ENCODE measurements at places on chromosomes 4 and X.

DNA sequence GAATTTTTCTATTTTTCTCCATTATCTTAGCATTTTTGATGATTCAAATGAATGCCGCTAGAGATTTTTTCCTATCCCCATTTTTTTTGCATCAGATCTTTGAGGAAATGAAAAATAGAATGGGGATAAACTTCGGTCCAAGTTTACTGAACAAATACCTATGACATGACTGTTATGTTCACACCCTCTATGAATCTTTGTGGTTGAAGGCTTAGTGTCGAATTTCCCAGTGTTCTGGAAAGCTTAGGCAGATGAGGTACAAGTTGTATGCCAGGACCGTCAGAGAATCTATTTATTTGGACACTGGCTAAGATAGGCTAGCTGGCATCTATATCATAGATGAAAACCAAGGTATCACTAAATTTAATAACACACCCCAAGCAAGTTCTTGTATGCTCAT is 123.4 kb downstream of the SPCS3 start:
- H3K27ac ChIP-seq, result no peak overlapping the region
- no peaks in the 10 kb centered on the region for H3K36me3 ChIP-seq
- no peak overlapping the region for H3K4me3 ChIP-seq
- H3K4me1 ChIP-seq, result no peaks in the 10 kb centered on the region

- no peak overlapping the region for H3K4me3 ChIP-seq
- H3K36me3 ChIP-seq, result no peaks in the 10 kb centered on the region
- no peak overlapping the region for H3K27ac ChIP-seq
- H3K4me1 ChIP-seq, result no peaks in the 10 kb centered on the region
Measured at GRCh38 chrX:108584617-108585211, 145.1 kb downstream of the COL4A5 start.

DNA sequence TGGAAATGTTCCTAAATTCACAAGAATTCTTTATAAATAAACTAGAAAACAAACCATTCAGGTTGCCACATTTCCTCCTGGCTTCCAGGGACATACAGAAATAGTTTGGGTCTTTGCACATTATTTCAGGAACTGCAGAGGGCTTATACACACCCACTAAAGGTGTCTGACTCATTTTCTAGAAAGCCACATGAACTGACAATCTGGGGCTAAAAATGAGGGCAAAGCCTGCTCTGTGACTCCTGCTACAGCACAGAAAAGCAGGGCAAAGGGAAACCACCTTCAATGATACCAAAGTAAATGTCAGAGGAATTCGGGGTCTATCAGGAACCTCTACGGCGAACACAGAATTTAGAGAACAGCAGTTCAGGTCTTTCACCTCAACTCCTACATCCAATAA is 112.2 kb upstream of the MAP3K15 start:
- H3K27ac ChIP-seq, result no peak overlapping the region
- H3K4me3 ChIP-seq, result no peak overlapping the region
- H3K4me1 ChIP-seq, result peaks cover 4% of the 10 kb centered on the region
- H3K36me3 ChIP-seq, result no peaks in the 10 kb centered on the region
- H3K27me3 ChIP-seq, result no peaks in the 10 kb centered on the region

DNA sequence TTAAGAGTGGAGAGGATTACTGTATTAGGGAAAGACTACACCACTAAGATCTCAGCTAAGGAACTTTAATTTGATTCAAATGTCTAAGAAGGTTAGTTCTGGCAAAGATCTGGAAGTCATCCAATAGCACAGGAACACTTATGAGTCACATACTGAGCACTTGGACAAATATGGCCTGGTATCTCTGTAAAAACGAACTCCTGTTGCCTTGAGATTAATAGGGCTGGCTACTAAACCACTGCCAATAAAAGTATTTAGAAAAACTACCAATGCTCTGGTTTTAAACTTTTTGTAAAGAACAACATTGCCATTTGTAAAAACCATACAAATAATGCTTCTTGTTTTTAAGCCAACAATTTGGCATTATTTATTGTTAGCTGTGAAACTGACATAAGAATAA is 70.5 kb downstream of the SEC24D start:
- H3K4me3 ChIP-seq, result no peak overlapping the region
- DNase-seq, result no peak
- no peaks in the 10 kb centered on the region for H3K27me3 ChIP-seq
- H3K27ac ChIP-seq, result peak overlapping the region; percentile 80
- H3K36me3 ChIP-seq, result peaks cover 14% of the 10 kb centered on the region

GRCh38 chrX:15883540-15883863 is 28.9 kb upstream of the AP1S2 start:
- H3K27me3 ChIP-seq, result no peaks in the 10 kb centered on the region
- H3K27ac ChIP-seq, result no peak overlapping the region
- no peaks in the 10 kb centered on the region for H3K36me3 ChIP-seq
- no peaks in the 10 kb centered on the region for H3K4me1 ChIP-seq
- H3K4me3 ChIP-seq, result no peak overlapping the region
- no peak for DNase-seq

- H3K36me3 ChIP-seq, result no peaks in the 10 kb centered on the region
- no peaks in the 10 kb centered on the region for H3K27me3 ChIP-seq
- no peaks in the 10 kb centered on the region for H3K4me1 ChIP-seq
- no peak overlapping the region for H3K27ac ChIP-seq
Measured at GRCh38 chr4:159444678-159445077, 341.8 kb downstream of the RAPGEF2 start.

DNA sequence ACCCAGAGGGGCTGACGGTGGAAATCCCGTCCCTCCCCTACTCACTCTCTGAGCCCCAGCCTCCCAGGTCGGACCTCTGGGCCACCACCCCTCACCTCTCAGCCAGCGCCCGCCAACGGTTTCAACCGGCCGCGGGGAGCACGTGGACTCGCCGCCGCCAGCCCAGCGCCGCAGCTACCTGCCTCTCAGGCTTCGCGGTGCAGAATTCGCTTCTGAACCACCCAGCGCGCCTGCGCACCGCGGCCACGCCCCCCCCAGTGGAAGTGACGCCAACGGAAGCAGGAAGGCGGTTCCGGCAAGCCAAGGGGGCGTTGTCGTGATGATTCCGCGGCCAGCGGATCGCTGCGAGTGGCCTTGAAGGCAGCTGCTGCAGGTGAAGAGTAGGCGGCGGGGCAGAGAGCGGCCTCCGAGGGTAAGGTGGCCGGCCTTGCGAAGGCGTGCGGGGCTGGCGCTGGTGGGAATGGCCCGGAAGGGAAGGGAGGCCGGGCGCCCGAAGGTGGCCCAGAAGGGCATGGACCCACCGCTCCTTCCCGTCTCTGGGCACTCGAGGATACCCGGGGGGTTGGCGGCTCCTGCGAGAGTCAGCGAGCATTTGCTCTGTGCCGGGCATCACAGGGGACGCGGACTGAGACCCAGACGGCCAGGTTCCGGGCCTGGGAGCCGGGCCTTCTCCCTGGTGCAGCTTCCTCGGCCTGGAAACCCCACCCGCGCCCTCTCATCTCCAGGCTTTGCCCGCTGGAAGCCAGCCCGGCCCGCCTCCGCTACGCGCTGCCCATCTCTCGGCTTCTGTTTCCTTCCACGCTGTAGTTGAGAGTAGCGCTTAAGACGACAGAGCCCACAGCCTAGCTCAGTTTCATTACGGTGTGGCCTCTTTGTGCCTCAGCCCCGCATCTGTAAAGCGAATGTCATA is at the start of the genes LYAR and ZBTB49:
LYAR (minus strand) TSS at position 214 of the 910 bp plus-strand sequence. CDS start 6,412 bp downstream, outside the sequence.
ZBTB49 (plus strand) TSS at position 311 of the 910 bp plus-strand sequence. CDS start 9,695 bp downstream, outside the sequence.
- peak within 1 kb of the TSS; percentile 82 for H3K27ac ChIP-seq
- no peaks in the 10 kb centered on the region for H3K36me3 ChIP-seq
- DNase-seq, result peak; percentile 97
- H3K4me3 ChIP-seq, result peak within 1 kb of the TSS; percentile 63

- no peaks in the 10 kb centered on the region for H3K27me3 ChIP-seq
- no peaks in the 10 kb centered on the region for H3K4me1 ChIP-seq
- H3K4me3 ChIP-seq, result no peak overlapping the region
- H3K27ac ChIP-seq, result no peak overlapping the region
Measured at GRCh38 chr4:95472534-95472933, 76.2 kb downstream of the UNC5C start.

- no peak overlapping the region for H3K4me3 ChIP-seq
- H3K27ac ChIP-seq, result no peak overlapping the region
- no peaks in the 10 kb centered on the region for H3K27me3 ChIP-seq
- no peaks in the 10 kb centered on the region for H3K4me1 ChIP-seq
- DNase-seq, result no peak
Measured at GRCh38 chr4:36692586-36692985, 411.2 kb downstream of the DTHD1 start.

- H3K27ac ChIP-seq, result no peak overlapping the region
- no peak overlapping the region for H3K4me3 ChIP-seq
- no peaks in the 10 kb centered on the region for H3K27me3 ChIP-seq
Measured at GRCh38 chrX:130691576-130691975, 211.4 kb downstream of the ENOX2 start.

- no peaks in the 10 kb centered on the region for H3K4me1 ChIP-seq
- H3K27me3 ChIP-seq, result no peaks in the 10 kb centered on the region
Measured at GRCh38 chr4:73187325-73187724, 71.3 kb downstream of the ANKRD17 start.

DNA sequence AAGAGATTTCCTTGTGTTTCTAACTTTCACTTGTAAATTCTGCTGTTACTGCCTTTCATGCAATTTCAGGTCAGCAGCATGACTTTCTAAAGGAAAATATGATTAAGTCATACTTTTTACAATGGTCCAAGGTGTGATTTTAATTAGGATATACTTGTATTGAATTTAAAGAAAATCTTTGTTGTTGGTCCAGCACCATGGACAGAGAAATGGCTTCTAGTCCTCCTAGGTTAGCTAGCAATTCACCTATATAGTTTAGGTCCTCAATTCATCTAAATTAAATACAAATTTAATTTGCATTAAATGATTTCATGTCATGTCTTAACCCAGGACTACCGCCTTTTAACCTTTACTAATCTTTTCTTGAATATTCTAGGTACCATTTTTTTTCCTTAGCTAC is 304.9 kb upstream of the RPS6KA3 start:
- H3K4me1 ChIP-seq, result no peaks in the 10 kb centered on the region
- no peak overlapping the region for H3K27ac ChIP-seq
- H3K36me3 ChIP-seq, result no peaks in the 10 kb centered on the region
- no peak for DNase-seq

GRCh38 chr4:54675721-54676461 is 18.1 kb downstream of the KIT start:
- no peaks in the 10 kb centered on the region for H3K36me3 ChIP-seq
- H3K4me1 ChIP-seq, result no peaks in the 10 kb centered on the region
- H3K4me3 ChIP-seq, result no peak overlapping the region
- H3K27me3 ChIP-seq, result no peaks in the 10 kb centered on the region
- DNase-seq, result no peak

GRCh38 chrX:120001787-120002186 is 58.2 kb upstream of the NKAP start:
- H3K27ac ChIP-seq, result no peak overlapping the region
- peaks cover 62% of the 10 kb centered on the region for H3K27me3 ChIP-seq
- no peak overlapping the region for H3K4me3 ChIP-seq
- no peaks in the 10 kb centered on the region for H3K36me3 ChIP-seq
- H3K4me1 ChIP-seq, result no peaks in the 10 kb centered on the region

GRCh38 chr4:76830964-76831703 is 66.8 kb downstream of the SOWAHB start:
- peak overlapping the region; percentile 87 for H3K27ac ChIP-seq
- H3K36me3 ChIP-seq, result no peaks in the 10 kb centered on the region

DNA sequence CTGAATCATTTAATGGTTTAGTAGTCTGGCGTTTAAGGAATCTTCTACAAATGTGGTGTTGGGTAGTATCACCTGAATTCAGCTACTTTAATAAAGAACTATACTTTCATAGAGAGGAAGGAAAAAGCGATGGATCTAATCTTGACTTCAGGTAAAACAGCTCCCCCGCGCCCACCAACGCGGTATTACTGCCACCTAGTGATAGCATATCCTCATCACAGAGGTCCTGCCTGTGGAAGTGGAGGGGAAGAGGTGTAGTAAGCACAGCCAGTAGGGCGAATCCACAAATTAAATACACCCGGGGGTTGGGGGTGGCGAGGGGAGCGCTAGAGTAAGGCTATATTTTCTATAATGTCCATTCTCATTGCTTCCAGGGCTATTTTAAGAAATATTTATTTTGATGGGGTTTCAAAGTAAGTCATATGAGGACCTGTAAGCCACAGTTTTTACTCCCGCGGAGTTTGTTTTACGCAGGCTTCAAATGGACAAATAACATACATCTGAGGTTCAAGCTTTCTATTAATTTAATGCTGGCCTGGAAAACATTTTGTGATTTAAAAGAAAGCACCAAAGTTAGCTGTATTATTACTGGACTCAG is 8.3 kb upstream of the DAPP1 start:
- H3K4me3 ChIP-seq, result no peak overlapping the region
- H3K36me3 ChIP-seq, result no peaks in the 10 kb centered on the region
- no peaks in the 10 kb centered on the region for H3K27me3 ChIP-seq
- DNase-seq, result peak; percentile 74

DNA sequence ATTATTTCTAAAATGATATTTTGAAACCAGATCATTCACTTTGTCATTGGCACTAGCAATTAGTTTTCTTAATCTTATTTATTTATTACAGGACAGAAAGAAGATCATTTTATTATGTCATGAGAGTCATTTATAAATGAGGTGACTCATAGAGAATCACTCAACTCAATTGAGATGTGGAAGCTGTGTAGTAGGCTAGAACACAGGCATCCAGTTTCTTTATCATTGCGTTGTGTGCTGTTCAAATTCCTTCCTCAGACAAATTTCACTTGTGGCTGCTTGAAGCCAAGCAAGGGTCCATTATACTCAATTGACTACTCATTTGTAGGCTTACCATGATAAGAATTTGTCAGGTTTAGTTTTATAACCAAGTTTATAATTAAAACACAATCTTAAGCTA is 87.6 kb downstream of the MRPL1 start:
- H3K4me1 ChIP-seq, result no peaks in the 10 kb centered on the region
- no peak overlapping the region for H3K27ac ChIP-seq
- H3K36me3 ChIP-seq, result peaks cover 14% of the 10 kb centered on the region
- H3K4me3 ChIP-seq, result no peak overlapping the region
- no peaks in the 10 kb centered on the region for H3K27me3 ChIP-seq

GRCh38 chr4:14879683-14880082 is 122.6 kb upstream of the CPEB2 start:
- H3K36me3 ChIP-seq, result no peaks in the 10 kb centered on the region
- H3K27me3 ChIP-seq, result no peaks in the 10 kb centered on the region
- H3K4me3 ChIP-seq, result no peak overlapping the region
- no peak for DNase-seq
- H3K4me1 ChIP-seq, result no peaks in the 10 kb centered on the region

DNA sequence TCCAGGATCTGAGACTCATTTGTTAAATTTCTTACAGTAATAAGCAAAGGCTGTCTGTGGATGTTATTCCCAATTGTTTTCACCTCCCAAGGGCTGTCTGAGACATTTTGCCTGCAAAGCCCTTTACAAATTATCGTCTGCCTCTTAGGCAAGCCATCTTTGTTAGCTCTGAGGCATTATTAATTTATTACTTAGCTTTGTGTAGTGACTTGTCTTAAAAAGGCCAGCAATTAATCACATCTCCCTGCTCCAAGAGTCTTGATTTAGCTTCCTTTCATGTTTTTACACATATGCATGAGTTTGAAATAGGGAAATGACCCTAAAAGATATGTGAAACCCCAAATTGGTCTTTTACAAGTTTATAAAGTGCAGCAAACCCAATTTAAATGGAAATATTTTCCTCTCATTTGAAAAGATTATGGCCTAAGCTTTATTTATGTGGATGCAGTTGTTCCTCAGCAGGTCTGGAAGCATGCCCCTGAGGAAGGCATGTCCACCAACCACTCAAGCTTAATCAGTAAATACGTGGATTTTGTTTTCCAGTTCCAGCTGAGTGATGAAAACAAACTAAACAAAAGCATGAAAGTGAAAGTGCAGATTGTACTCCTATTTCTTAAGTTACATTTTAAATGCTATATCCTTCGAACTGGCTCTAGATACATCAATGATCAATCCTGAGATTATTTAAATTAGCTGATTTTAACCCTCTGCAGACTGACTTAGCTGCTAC is 173.6 kb upstream of the LNX1 start:
- peak overlapping the region; percentile 50 for H3K27ac ChIP-seq
- DNase-seq, result no peak
- no peaks in the 10 kb centered on the region for H3K27me3 ChIP-seq
- no peaks in the 10 kb centered on the region for H3K4me1 ChIP-seq
- H3K36me3 ChIP-seq, result no peaks in the 10 kb centered on the region
- no peak overlapping the region for H3K4me3 ChIP-seq
